ENCODE measurements at places on chromosomes 2 and 18. TPM values are rescaled to one million over a fixed set of nuclear protein-coding genes. Genes with fewer than 3 reads are reported as not detected.

DNA sequence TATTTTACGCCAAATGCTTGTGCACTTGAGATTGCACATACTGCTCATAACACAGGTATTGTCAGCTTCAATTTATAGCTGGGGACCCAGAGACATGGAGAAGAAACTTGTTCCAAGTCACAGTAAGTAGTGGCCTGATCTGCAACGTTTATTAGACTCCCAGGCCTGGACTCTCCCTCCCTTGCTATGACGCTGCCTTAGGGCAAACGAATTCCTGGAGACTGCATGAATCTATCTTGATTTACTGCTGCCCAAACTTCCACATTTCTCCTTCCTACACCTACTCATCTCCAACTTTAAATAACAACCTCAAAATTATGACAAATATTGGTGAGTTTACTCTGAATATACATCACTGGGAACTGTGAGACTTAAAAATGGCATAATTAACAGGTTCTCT, 145.1 kb upstream of the CCDC195 start:
- peaks cover 49% of the 10 kb centered on the region for H3K36me3 ChIP-seq
- no peaks in the 10 kb centered on the region for H3K27me3 ChIP-seq
- H3K27ac ChIP-seq, result no peak overlapping the region
- no peak for DNase-seq
- H3K4me3 ChIP-seq, result no peak overlapping the region
- H3K4me1 ChIP-seq, result no peaks in the 10 kb centered on the region

- no peak overlapping the region for H3K27ac ChIP-seq
- H3K27me3 ChIP-seq, result no peaks in the 10 kb centered on the region
- no peaks in the 10 kb centered on the region for H3K36me3 ChIP-seq
- no peak for DNase-seq
- H3K4me1 ChIP-seq, result peaks cover 9% of the 10 kb centered on the region
- no peak overlapping the region for H3K4me3 ChIP-seq
Observed at GRCh38 chr18:46322941-46323340, 218.8 kb downstream of the HAUS1 start.

- no peak overlapping the region for H3K4me3 ChIP-seq
- no peak for DNase-seq
- no peak overlapping the region for H3K27ac ChIP-seq
- no peaks in the 10 kb centered on the region for H3K27me3 ChIP-seq
Observed at GRCh38 chr2:168798888-168799410, 3.5 kb upstream of the NOSTRIN start.

- no peaks in the 10 kb centered on the region for H3K27me3 ChIP-seq
- H3K36me3 ChIP-seq, result peaks cover 39% of the 10 kb centered on the region
- no peak overlapping the region for H3K27ac ChIP-seq
- no peaks in the 10 kb centered on the region for H3K4me1 ChIP-seq
Observed at GRCh38 chr18:26286008-26286407, 59.8 kb downstream of the TAF4B start.

- no peak overlapping the region for H3K4me3 ChIP-seq
- no peak for DNase-seq
- H3K27me3 ChIP-seq, result no peaks in the 10 kb centered on the region
- no peaks in the 10 kb centered on the region for H3K36me3 ChIP-seq
- H3K27ac ChIP-seq, result no peak overlapping the region
Observed at GRCh38 chr18:40608226-40608625, 1346.8 kb upstream of the PIK3C3 start.

DNA sequence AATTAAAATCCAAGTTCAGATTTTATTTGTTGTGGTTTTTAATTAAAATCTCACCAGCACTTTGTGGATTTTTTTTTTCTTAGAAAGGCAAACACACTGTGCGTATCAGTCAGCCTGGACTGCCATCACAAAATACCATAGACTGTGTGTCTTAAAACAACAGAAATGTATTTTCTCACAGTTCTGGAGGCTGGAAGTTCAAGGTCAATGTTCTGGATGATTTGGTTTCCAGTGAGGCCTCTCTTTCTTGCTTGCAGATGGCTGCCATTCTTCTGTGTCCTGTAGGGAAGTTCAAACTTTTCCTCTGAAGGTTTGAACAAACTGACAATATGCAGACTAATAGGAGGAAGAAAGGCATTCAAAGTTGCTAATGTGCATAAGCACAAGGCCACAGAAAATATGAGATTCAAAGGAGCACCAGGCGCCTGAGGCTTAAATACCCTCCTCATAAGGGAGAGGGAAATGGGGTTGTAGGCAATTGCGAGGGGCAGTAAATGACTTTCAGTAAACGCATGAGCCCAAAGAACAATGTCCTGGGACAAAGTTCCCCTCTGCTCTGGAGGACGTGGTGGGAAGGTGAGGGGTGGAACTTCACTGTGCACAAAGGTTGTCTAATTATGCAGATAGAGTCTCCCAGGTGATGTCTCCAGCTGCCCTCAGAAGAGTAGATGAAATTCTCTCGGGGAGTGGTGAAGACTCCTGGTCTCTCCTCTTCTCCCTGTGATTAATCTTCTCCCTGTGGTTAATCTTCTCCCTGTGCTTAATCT, 26.5 kb upstream of the KCNF1 start:
- H3K36me3 ChIP-seq, result no peaks in the 10 kb centered on the region
- no peak overlapping the region for H3K4me3 ChIP-seq
- no peaks in the 10 kb centered on the region for H3K4me1 ChIP-seq
- H3K27me3 ChIP-seq, result peaks cover 2% of the 10 kb centered on the region

DNA sequence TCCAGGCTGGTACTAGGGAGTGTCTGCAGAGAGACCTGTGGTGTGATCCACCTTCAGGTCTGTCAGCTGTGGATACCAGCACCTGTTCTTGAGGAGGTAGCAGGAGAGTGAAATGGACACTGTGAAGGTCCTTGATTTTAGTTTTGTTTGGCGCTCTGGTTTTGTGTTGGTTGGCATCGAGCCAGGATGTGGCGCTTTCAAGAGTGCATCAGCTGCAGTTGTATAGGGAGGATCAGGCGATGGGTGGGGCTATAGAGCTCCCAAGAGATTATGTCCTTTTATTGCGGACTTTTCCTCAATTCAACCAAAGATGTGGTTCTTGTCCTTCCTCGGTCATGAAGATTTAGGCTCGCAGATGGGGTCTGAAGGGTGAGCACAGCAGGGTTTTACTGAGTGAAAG, 37.5 kb downstream of the SLC39A10 start:
- DNase-seq, result no peak
- H3K4me3 ChIP-seq, result no peak overlapping the region
- H3K4me1 ChIP-seq, result peaks cover 48% of the 10 kb centered on the region
- no peak overlapping the region for H3K27ac ChIP-seq
- no peaks in the 10 kb centered on the region for H3K27me3 ChIP-seq

DNA sequence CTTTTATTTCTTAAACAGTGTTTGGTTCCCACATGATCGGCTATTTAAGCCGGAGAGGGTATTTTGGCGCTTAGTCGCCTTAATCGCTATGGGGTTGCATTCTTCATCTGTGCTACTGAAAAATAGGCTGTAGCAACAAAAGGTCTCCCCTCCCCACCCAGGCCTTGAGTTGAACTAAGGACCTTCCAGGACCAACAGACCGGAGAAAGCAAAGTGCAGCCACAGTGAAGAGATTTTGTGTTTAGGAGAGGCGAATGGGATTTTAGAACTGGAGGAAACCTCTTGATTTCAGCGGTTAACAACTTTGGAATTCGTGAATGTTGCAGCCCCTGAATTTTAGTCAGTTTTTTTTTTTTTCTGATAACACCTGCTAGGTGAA, 1.4 kb downstream of the ITGA6 start:
- H3K27ac ChIP-seq, result peak overlapping the region; percentile 21
- no peak for DNase-seq
- H3K27me3 ChIP-seq, result no peaks in the 10 kb centered on the region
- H3K4me3 ChIP-seq, result peak overlapping the region; percentile 80
- peaks cover 78% of the 10 kb centered on the region for H3K4me1 ChIP-seq
- no peaks in the 10 kb centered on the region for H3K36me3 ChIP-seq

- no peaks in the 10 kb centered on the region for H3K4me1 ChIP-seq
- H3K36me3 ChIP-seq, result no peaks in the 10 kb centered on the region
- no peak overlapping the region for H3K4me3 ChIP-seq
- DNase-seq, result no peak
- H3K27me3 ChIP-seq, result no peaks in the 10 kb centered on the region
- no peak overlapping the region for H3K27ac ChIP-seq
Observed at GRCh38 chr18:45518311-45519155, 96.7 kb upstream of the SLC14A2 start.

DNA sequence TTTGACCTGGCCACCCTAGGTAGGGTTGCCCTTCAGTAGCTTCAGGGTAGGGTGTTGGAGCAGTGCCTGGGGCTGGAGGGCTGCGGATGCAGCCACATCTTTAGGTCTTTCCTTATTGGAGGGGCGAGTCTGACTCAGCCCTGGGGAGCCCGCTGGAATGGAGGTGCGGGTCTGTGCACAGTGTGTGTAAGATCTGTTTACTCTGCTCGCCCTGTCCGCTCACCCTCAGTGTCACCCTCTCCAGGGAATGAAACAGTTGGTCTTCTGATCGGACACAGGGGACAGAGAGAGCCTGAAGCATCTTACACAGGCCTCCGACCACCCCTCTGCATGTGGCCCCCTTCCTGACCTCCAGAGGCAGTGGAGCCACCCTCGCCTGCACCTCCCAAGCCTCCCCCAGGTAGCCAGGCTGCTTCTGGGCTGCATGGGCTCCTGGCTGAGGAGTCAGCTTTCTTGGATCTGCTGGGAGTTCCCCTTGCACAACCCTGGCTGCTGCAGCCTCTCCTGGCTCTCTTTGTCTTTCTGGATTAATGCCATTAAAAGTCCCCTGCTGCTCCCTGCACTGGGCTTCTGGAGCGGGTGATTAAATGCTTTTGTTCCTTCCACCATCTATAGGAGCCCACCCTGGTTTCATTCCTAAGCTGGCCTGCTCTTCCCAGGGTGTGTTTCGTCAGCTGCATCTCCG, 82.6 kb downstream of the ASB1 start:
- peaks cover 5% of the 10 kb centered on the region for H3K27me3 ChIP-seq
- H3K4me3 ChIP-seq, result no peak overlapping the region
- no peaks in the 10 kb centered on the region for H3K4me1 ChIP-seq

The SULT1C4 gene
- not detected for total RNA-seq

The XRCC5 gene
- 510 TPM for total RNA-seq

The BOK gene
- total RNA-seq, result 0.10 TPM

The UGT1A3 gene
- total RNA-seq, result not detected

The POTEJ gene
- total RNA-seq, result not detected
